Coronary artery (tissue), 2 donors: ENCODE measurements at places on chromosomes 11 and 22.

- DNase-seq = no peak
Observed at GRCh38 chr22:26835929-26836528, 178.6 kb downstream of the MIAT start.

DNA sequence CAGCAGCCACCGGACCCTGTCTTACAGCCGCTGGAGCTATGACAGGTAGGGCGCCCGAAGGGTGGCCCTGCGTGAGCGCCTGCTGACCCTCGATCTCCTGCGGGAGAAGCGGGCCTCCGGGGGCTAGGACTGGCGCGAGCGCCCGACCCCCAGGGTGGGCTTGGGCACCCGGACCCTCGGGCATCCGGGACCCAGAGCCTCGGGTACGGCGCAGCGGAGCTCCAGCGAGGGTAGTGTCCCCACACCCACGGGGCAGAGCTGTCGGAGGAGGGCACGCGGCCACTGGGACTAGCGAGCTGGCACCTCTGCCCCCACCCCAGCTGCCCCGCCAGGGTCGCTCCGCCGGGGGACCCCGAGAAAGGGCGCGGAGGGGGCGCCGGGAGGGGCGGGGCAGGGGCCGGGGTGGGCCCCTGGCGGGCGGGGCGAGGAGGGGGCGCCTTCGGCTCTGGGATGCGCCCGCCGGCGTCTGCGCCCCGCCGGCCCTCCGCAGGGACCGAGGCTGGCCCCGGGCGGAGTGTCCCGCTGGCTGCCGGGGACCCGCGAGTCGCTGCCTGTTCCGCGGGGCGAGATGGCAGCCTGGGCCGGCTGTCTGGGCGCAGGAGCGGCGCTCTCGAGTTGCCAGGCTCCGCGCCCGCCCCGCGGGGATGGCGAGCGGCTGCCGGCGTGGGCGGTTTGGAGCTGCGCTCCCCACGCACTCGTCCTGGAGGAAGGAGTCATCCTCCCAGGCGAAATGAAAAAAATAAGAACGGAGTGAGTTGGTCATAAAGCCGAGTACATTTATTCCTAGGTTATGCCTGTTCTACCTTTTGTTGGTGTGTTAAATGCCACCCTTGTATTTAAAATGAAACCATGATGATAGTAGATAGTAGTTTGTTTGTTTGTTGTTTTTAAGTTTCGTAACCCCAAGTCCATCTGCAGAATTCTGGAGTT is 32.4 kb downstream of the EIF3F start:
- DNase-seq = peak; percentile 74

DNA sequence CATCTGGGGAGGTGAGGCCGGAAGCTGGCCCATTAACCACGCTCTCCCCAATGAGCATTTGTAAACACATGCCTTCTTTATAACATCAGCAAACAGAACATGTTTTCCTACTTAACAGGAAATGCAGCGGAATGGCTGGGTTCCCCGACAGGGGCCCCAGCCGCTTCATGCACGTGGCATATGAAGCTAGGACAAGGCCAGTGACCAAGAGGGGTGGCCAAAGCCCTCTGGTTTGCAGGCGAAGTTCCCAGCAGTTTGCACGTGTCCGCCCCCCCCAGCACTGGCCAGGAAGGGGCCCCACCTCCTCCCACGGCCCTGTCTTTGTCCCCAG is 38.7 kb upstream of the LINC01488 start:
- no peak for DNase-seq

DNA sequence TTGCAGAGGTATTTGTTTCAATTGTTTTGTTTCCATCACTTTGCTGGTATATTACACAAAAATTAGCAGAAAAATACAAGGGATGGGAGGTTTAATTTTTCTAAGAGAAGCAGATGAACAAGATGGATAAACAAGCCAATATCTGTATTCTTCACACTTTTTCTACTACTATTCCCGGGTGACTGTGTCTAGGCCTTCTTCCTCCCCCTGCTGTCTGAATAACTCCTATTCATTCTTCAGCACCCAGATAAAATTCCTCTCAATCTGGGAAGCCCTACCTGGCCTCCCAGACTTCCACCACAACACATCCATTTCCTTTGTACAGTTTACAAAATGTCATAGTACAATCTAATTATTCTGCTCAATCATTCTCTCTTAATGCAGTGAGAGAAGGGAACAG is 666.6 kb upstream of the TENM4 start:
- DNase-seq = no peak

- DNase-seq = peak; percentile 100
Observed at GRCh38 chr22:42614312-42615091, at the start of gene POLDIP3. Gene POLDIP3 (minus strand): TSS chr22:42614883. CDS start chr22:42614857, 26 bp downstream.

GRCh38 chr22:30275625-30276024 is 9.0 kb upstream of the OSM start:
- DNase-seq = no peak

DNA sequence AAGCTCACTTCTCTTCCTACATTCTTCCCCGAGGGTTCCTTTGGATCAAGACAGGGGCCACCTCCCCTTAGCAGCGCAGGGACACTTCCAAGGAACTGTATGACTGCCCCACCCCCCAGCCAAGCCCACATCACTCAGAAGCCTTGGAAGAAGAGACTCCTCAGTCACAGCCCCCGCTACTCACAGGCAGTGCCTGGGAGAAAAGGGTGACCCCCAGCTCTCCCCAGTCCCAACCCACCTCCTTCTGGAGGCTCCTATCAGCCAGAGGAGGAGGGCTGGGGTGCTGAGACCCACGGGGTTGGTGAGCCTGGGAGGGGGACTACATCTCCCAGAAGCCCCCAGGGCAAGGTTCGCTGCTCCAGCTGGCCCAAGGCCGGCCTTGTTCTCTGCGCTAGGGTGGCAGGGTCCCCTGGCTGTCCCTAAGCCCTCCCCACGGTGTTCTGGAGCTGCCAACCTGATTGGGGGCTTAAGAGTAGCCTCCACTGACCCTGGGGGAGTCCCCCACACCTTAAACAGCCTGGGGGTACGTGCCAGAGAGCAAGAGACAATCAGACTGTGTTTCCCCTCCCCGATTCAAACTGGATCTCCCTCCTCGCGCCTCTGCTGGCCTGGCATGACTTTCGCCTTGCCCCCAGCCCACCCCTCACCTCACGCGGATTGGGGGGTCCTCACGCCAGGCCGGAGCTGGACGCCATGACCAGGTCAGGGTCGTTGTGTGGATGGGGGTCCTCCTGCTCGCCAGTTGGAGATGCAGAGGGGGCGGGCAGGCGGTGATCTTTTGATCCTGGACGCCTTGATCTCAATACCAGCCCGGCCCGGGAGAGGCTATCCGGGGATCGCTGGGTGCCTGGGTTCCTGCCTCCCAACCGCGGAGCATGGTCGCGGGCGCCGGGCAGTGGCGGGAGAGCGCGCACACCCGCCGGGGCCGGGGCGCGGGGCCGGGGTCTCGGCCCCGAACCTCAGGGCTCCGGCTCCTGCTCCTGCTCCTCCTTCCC is 838 bp downstream of the BCL9L start:
- no peak for DNase-seq

GRCh38 chr11:465896-466530 is 15.9 kb downstream of the PTDSS2 start:
- DNase-seq = no peak

- DNase-seq = no peak
Observed at GRCh38 chr11:62888406-62888805, 7.7 kb downstream of the SLC3A2 start.

- no peak for DNase-seq
Observed at GRCh38 chr22:21074102-21074715, 28.5 kb downstream of the LRRC74B start.

DNA sequence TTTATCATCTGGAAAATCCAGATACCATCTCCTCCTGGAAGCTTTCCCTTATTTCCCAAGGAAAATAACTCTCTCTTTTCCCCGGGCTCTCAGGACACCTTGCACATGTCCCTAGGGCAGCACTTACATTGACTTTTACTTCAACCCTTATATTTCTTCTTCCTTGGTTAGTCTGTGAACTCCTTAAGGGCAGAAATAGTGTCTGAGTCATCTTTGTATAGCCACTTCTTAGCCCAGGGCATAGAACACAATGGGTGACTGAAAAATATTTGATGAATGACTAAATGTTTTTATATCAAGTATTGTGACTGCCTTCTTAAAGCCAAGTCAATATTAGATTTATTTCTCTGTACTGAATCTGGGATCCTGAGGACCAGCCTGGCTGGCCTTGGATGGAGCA is 45.4 kb upstream of the MYOD1 start:
- DNase-seq = no peak

- DNase-seq = no peak
Observed at GRCh38 chr11:38221295-38221694, 1623.3 kb upstream of the RAG2 start.

DNA sequence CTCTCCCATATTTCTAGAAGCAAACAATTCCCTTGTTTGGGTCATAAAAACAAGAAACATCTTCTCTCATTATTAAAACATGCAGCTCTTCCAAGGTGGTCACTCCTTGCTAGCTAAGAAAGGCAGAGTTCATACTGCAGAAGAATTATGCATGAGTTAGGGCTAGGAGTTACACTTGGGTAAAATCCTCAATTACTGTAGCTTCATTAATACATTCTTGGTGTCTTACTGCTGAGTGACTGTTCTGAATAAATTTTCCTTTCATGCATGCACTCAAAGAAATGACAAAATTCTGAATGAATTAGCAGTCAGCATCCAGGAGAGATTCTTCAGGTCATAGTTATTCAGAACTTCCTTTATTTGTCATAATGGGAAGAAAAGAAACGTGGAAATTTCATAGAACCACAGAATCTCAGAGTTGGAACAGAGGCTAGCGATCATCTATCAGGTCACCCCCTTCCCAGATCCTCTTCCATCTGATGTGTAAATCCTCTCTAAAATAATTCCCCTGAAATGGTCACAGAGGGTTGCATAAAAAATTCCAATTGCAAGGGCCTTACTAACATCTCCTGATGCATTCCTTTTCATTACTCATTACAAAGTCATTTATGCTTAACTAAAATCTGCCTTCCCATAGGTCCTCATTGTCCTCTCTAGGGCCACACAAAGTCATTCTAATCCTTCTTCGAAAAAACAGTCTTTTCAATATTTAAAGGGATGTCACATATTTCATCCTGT is 771.5 kb downstream of the DLG2 start:
- no peak for DNase-seq

DNA sequence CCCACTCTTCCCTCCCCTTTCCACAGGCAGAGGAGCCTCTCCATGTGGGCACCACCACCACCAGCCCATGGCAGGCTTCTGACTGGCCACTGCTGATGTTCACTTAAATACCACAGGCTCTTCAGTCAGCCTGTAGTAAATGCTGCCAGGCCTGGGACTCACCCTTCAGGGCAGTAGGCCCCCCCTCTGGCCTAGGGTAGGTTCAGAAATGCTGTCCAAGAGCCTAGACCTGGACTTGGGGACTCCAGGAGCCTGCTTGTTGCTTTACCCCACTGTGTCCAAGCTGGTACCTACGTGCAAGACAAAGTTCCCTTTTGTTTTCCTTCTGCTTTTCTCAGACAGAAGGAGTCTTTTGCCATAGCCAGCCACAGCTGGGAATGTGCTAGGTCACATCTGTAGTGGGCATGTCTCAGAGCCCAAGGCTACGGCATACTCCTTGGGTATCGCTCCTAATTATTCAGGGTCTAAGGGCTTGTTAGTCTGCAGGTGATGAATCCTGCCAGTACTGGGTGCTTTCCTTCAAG is 38.6 kb downstream of the TMEM135 start:
- DNase-seq = no peak

DNA sequence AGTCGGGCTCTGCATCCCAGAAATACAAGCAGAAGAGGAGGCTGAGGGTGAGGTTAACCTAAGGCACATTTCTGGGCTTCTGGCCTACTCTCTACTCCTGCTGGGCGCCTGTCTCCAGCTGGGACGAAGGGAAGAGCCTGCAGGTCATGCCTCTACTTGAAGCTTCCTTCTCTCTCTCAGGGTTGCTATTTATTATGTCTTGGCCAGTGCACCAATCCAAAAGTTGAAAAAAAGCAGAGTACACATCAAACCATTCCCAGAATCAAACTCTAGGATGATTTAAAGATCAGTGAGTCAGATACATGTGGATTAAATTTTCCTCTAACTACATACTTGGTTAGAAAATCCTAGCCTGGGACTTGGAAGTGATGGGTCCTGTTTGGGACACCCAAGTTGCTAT is 60.2 kb upstream of the CDON start:
- no peak for DNase-seq

DNA sequence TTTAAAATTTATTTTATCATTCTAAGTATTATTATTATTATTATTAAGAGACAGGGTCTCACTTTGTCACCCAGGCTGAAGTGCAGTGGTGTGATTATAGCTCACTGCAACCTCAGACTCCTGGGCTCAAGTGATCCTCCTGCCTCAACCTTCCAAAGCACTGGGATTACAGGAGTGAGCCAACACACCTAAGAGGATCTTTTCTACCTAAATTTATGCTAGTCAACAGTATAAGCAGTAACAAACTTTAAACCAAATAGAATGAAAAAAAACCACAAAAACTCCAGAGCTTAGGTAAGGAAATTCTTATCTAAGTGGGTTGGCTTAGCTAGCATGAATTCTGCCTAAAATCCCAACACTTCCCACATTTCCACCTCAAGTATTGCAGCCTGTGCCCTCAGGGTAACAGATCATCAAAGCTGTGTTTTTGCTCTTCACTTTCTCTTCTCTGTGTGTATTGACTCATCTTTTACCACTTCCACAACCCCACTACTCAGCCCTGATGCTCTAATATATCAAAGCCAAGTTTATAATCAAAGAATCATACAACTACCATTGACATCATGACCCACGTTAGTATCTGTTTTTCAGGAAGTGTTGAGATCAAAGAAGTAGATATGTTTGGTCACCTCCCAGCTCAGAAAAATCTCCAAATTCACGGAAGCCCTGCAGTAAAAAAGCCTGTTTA is 93.7 kb upstream of the SPON1 start:
- DNase-seq = no peak

- no peak for DNase-seq
Observed at GRCh38 chr11:10285148-10285802, 8.7 kb downstream of the SBF2 start.

DNA sequence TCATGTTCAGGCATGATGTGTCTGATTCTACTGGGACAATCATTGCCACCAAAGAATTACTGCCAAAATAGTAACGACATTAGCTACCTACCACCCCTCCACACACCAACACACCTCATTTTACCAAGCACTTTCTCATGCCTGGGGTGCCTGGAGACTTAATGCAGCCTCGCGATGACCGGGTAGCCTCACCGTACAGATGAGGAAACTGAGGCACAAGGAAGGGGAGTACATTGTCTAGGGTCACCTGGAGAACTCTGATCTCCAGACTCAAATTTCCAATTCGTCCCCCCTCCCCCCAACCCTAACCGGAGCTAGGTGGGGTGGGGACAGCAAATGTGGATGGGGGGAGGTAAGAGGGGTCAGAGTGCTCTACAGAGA is 2.7 kb upstream of the RTN4RL2 start:
- DNase-seq = no peak

DNA sequence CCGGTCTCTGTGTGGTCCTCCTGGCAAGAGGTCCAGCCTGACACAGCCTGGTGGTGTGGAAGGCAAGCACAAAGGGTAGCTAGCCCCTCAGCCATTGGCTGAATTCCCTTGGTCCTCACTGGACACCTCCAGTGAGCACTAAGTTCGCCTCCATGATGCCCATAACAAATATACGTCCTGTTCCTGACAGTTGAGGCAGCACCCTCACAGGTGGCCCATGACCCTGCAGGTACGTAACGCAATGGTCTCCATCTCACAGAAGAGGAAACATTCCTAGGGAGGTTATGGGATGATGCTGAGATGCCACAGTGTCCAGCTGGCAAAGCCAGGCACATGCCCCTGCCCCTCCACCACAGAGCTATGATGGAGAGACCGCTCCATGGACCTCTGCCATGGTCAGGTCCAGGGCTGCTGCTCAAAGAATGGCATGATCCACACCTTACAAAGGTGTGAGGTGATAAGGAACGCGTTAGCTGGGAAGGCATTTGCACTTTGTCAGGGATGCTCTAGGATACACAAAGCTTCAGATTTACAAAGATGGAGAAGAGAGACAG is 1.4 kb upstream of the GNAZ start:
- peak; percentile 67 for DNase-seq

- DNase-seq = no peak
Observed at GRCh38 chr11:61766353-61766841, 14.0 kb downstream of the MYRF start.
